Activated CD4-positive, alpha-beta T cell treated with anti-CD3 and anti-CD28 coated beads for 24 hours (primary cell): ENCODE measurements at places on chromosomes 5 and 9.

DNA sequence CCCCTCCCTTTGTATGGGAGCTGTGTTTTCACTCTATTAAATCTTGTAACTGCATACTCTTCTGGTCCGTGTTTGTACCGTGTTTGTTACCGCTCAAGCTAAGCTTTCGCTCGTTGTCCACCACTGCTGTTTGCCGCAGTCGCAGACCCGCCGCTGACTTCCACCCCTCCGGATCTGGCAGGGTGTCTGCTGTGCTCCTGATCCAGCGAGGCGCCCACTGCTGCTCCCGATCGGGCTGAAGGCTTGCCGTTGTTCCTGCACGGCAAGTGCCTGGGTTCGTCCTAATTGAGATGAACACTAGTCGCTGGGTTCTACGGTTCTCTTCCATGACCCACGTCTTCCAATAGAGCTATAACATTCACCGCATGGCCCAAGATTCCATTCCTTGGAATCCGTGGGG, 6.6 kb upstream of the GNE start:
- no peak for DNase-seq

DNA sequence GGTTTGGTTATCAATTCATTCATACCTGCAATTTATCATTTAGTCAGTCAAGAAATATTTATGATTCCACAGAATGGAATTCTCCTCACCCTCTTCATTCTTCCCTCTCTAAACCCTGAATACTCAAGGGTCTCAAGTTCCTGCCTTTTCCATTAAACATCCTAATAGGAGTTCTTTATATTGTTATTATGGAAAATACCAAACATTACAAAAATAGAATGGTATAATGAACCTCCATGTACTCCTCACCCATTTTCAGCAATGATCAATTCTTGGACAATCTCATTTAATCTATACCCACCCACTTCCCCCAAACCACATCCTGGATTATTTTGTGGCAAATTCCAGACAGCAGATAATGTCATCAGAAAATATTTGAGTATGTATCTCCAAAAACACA, 74.5 kb downstream of the ADAMTS12 start:
- DNase-seq = no peak

DNA sequence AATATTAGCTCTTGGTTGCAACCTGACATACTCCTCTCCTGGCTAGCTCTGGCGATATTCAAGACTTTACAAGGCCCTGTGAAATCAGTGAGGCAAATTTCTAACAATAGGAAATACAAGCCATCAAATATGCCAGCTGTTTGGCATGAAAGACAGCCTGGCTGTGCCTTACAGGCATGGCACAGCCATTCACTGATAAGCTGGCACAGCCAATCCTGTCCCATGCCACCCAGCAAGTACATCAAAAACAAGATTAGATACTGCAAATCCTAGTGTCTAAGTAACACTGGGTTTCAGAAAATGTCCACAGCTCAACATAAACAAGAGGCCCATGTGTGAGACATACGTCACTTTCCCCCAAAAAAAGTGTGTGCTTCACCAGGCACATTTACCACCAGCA, 1045.8 kb upstream of the DMAC1 start:
- no peak for DNase-seq

- no peak for DNase-seq
Observed at GRCh38 chr5:35803191-35803651, 53.5 kb upstream of the IL7R start.

DNA sequence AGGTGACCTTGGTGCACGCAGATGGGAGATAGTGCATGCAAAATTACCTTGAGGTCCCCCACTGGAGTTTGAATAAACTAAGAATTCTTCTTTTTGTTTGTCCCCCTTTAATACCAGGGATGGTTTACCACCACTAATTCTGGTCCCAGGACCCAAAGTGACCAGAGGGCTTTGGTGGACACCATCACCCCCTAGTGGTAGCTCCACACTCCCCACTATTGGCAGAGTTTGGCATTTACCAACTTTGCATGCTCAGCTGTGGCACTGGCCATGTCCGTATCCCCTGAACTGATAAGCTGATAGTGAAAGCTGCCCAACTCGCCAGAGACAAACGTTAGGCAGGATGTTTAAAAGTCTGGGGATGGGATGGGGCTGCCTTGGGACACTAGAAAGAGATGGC, 3.3 kb downstream of the ASTN2 start:
- DNase-seq = no peak

DNA sequence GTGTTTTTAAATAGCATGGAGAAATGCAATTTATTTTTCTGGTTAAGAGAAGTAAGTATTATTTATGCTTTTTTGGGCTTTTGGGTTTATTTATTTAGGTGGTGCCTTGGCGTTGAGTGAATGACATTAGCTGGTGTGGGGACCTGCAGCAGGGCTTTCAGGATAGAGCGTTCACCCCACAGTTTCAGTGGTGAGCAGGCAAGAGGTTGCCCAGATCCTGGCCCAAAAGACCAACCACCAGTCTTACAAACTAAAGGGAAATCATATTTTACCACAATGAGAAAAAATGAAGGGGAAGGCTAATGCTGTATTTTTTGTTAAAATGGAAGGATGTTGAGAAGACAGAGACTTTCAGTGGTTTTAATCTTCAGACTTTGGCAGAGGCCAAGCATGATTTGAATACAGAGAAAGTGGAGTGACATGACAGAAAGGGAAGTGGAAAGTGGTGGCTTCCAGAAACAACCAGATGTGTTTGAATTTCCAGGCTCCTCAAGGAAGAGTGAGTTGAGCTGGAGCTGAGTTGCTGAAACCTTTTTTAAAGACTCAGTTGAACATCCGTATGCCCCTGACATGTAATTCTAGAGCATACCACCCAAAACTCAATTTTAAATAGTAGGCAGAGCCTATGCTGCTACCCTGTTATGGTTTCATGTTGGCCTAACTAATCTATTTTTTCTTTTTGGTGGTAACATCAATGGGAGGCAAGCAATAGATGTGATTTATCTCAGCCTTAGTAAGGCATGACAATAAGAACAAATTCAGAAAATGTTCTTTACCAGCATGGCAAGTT, 94.8 kb downstream of the AOPEP start:
- DNase-seq = no peak

- DNase-seq = no peak
Observed at GRCh38 chr9:130627051-130627450, 37.3 kb upstream of the PRDM12 start.

DNA sequence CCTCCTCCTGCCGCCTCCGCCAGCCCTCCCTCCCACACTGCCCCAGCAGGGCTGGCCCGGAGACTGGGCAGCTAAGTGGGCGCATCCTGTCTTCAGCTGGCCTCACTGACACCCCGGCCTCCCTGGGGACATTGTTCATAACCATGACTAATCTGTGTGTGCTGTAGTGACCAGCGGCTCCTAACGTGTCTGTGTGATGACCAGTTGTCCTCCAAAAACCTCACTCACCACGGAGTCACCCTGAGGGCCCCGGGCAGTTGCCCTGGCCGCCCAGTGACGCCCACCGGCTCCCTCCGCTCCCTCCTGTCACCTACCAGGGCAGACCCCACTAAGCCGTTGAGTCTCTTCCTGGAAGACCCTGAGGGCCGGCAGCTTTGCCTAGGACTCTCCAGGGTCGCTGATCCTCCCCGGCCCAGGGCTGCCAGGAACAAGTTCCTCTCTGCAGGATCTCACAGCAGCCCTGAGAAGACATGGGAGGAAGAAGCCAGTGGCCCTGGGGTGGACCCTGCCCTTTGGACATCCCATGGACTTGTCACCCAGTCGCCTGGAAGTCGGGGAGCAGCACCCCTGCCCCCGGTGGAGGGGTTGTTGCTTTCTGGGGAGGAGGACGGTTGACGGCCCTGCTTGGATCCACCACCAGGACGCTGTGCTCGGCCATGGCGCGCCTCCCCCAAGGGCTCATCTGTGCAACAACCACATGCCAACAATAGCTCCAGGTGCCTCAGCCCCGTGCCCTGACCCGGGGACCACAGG, 110.2 kb upstream of the LMX1B start:
- no peak for DNase-seq
